ENCODE measurements at places on chromosomes 6 and 20.

- no peak for DNase-seq
Observed at GRCh38 chr6:19269341-19269898, 567.8 kb upstream of the ID4 start.

DNA sequence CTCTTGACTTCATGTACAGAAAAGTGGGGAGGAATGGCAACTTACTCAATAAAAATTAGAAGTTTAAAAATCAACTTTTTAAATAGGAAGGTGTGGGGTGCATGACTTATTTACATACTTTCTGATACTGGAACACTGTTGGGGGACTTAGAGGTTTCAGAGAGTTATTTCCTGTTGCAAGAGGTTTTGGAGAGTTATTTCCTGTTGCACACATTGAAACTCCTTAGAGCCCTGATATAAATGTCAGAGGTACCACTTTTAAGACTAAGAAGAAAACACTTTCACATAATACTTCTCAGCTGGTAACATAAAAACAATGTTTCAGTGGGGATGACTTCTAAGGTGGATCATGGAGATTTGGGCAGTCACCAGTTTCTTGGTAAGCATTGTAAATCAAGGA lies 579.9 kb downstream of the MMUT start:
- DNase-seq, result no peak

DNA sequence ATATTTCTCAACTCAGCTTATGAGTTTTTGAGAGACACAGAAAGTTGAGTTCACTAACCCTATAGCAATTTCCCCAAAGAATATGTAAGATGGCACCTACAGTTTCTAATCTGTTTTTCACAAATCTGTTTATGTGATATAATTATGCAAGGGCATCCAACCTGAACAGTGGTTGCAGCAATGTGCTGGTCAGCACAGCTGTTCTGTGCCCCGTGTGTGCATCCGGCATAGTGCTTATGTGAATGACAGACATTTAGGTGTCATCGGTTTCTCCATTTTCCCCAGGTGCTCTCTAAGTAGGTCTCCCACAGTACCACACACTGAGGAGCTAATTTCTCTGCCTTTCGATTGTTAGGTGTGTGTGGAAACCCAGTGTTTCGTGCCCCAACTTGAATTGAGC lies 7.7 kb upstream of the BACH2 start:
- no peak for DNase-seq

DNA sequence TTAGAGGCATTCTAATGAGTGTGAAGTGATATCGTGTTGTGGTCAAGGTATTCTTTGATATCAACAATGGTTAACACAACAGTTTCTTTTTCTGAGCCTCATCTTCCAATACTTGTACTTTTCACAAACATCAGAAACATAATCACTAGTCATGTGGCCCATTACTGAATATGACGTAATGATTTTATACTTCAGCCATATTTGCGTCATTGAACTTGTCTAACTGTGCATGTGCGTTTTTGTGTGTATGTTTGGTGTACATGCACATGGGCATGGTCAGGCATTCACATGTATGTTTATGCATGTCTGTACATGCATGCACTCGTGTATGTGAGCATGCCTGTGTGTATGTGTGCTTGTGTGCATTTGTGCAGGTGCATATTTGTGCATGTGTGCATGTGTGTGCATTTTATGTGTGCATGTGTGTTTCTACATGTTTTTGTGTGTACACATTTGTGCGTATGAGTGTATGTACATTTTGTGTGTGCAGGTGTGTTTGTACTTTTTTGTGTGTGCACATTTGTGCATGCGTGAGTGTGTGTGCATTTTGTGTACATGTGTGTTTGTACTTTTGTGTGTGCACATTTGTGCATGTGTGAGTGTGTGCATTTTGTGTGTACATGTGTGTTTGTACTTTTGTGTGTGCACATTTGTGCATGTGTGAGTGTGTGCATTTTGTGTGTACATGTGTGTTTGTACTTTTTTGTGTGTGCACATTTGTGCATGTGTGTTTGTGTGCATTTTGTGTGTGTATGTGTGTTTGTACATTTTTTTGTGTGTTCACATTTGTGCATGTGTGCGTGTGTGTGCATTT lies 29.4 kb downstream of the PRR18 start:
- no peak for DNase-seq

DNA sequence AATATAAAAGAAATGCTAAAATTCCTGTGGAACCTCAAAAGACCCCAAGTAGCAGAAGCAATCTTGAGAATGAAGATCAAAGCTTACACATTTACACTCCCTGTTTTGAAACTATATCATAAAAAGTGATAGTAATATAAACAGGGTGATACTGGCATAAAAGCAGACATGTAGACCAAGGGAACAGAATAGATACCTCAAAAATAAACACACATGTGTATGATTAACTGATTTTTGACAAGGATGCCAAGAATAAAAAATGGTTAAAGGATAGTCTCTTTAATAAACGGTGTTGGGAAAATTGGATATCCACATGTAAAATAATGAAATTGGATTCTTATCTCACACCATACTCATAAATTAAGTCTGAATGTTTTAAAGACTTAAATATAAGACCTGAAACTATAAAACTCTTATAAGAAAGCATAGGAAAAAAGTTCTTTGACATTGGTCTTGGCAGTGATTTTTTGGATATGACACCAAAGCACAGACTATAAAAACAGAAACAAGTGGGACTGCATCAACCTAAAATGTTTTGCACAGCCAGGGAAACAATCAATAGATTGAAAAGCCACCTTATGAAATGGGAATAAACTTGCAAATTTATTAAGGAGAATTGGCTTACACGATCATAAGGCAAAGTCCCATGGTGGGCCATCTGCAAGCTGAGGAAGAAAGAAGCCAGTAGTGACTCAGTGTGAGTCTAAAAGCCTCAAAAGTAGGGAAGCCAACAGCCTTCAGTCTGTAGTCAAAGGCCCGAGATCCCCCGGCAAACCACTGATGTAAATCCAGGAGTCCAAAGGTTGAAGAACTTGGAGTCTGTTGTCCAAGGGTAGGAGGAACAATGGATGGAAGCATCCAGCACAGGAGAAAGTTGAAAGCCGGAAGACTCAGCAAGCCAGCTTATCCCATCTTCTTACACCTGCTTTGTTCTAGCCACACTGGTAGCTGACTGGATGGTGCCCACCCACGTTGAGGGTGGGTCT lies 144.3 kb downstream of the MEI4 start:
- no peak for DNase-seq

All from activated CD4-positive, alpha-beta T cell treated with anti-CD3 and anti-CD28 coated beads for 1 hour (primary cell).